ENCODE measurements at places on chromosomes 1 and 21.

- DNase-seq: no peak
Measured at GRCh38 chr1:209673631-209674417, 1.4 kb upstream of the G0S2 start.

- no peak for DNase-seq
Measured at GRCh38 chr1:203046984-203047630, 20.8 kb downstream of the PPFIA4 start.

DNA sequence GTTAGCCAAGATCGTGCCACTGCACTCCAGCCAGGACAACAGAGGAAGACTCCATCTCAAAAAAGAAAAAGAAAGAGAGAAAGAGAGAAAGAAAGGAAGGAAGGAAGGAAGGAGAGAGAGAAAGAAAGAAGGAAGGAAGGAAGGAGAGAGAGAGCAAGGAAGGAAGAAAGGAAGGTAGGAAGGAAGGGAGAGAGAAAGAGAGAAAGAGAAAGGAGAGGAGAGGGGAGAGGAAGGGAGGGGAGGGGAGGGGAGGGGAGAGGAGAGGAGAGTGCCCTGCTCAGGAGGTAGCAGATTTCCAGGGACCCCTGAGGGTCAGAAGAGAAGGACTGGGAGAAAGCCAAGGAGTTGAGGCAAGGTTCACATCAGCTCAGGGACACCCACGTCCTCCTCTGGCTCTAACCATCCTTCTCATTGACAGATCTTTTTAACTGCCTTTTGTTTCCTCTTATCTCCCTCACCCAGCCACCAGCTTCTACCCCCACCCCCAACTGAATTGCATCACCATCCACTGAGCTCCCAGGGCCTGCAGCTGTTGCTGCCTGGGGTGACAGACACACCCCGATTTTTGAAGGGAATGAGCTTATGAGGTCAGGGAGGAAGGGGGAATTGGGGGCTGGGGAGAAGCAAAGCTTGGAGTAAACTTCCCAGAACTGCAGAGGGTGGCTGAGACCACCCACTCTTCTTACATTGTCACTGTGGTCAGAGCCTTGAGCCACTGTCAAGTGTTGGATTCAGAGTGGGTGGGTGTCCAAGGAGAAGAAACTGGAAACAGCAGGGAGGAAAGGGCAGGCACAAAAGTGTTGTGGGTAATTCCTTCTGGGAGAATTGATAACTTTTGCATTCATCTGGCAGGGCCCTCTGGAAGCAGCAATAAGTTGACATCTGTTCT lies 91.6 kb downstream of the GLUL start:
- DNase-seq: peak; percentile 79

GRCh38 chr1:3912809-3913685 lies 13.0 kb upstream of the C1orf174 start:
- peak; percentile 61 for DNase-seq

All from suprapubic skin (tissue), 4 donors.